CD4-positive, alpha-beta memory T cell (primary cell): ENCODE measurements at places on chromosomes 1 and 21.

- H3K4me3 ChIP-seq, result no peak overlapping the region
- no peaks in the 10 kb centered on the region for H3K36me3 ChIP-seq
- no peaks in the 10 kb centered on the region for H3K27me3 ChIP-seq
These were observed 50.2 kb downstream of the KCNJ6 start for GRCh38 chr21:37866027-37866426.

DNA sequence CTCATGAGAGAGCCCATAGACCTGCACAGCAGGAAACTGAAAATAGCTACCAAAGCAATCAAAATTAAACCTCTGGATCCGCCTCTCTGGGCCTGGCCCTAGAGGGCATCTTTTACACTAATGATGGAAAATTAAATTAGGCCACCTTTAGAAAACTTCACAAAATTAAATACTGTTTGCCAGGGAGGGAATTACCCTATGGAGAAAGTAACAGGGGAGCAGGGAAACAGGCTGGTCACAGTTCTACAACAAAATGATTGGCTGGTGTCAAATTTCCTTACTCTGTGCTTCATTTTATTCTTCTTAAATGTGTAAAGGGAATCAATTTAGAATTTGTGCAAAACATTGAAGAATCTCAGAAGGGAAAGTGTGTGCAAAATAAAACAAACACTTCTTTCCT is 62.4 kb downstream of the SPATA46 start:
- no peaks in the 10 kb centered on the region for H3K36me3 ChIP-seq
- no peak overlapping the region for H3K27ac ChIP-seq
- no peak overlapping the region for H3K4me3 ChIP-seq
- DNase-seq, result no peak
- H3K4me1 ChIP-seq, result no peaks in the 10 kb centered on the region

DNA sequence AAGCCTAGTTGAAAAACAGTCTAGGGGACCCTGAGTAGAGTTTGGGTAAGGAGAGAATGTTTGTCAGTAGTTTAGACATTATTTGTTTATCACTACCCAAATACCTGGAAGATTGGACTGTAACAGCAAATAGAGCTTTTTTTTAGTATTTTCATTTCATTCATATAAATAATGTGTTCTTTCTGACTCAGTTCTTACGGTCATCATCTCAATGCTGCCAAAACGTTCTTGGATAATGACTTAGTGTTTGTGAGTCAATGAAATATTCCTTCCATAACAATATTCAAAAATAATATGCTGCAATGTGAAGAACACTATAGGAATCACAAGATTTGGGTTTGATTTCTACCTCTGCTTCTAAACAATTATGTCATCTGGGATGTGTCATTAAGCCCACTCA is 400.0 kb upstream of the PKN2 start:
- H3K27me3 ChIP-seq, result no peaks in the 10 kb centered on the region
- no peak overlapping the region for H3K27ac ChIP-seq
- no peak for DNase-seq
- no peaks in the 10 kb centered on the region for H3K36me3 ChIP-seq

DNA sequence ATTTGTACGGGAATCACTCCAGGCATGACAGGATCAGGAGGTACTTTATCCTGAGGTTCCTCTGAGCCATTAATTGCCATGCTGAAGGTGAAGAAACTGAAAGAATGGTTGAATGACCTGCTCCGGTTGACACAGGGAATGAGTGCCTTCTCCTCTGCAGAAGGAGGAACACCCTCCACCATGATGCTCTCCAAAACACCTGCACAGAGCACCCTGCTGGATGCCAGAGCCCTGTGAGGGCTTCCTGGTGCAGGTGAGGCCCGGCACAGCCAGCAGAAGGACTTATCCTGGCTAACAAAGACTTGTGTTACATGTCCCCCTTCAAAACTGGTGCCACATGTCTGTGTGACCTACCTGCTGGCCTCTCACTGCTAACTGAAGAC is 14.3 kb upstream of the LBR start:
- no peaks in the 10 kb centered on the region for H3K36me3 ChIP-seq
- no peaks in the 10 kb centered on the region for H3K27me3 ChIP-seq
- H3K27ac ChIP-seq, result peak overlapping the region; percentile 31
- H3K4me3 ChIP-seq, result no peak overlapping the region

GRCh38 chr1:2375246-2375922 is 16.0 kb downstream of the MORN1 start:
- no peak for DNase-seq
- H3K4me1 ChIP-seq, result no peaks in the 10 kb centered on the region
- H3K4me3 ChIP-seq, result no peak overlapping the region
- no peaks in the 10 kb centered on the region for H3K36me3 ChIP-seq

DNA sequence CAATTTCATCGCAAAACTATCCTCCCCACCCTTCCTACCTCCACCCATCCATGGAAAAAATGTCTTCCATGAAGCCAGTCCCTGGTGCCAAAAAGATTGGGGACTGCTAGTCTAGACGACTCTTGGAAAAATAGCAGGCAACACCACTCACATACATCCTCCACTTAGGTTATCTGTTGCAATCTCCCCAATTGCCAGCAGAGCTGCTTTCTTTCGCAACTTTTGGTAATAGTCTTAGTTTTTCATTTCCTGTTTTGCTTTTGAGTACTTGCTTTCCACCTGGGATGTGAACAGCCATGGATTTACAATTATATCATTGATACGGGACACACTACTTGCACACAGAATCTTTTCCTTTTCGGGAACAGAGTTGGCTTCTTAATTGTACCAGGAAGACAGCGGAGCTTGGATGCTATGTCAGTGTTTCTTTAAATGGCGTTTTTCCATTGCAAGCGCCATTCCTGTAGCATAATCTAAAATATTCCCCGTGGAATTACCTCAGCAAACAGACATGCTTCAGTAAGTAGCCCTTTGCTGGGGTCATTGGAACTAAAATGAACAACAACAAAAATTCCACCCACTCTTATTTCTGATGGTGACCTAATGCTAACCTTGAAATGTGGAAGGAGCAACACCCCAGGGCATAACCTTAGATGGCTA is 183.3 kb upstream of the ADGRL2 start:
- DNase-seq, result no peak
- no peaks in the 10 kb centered on the region for H3K27me3 ChIP-seq
- no peaks in the 10 kb centered on the region for H3K4me1 ChIP-seq
- no peaks in the 10 kb centered on the region for H3K36me3 ChIP-seq
- no peak overlapping the region for H3K27ac ChIP-seq

DNA sequence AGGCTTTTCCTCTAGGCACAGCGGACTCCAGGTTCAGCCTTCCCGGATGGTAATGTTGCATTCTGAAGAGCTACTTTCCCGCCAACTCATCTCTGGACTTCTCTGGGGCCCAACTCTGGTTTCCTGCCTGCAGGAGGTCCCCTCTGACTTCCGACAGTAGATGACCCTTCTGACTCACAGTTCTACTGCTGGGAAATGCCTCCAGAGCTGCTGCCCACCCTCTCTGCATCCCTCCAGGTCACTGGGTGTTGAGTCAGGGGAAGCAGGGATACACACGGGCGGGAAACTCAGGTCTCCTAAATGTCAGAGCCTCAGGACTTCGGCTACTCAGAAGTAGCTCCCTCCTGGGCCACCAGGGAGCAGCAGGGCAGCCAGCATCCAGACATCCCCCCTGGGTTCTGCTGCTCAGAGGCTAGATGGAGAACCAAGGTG is 2.1 kb upstream of the KIF21B start:
- no peak overlapping the region for H3K4me3 ChIP-seq
- H3K36me3 ChIP-seq, result no peaks in the 10 kb centered on the region
- H3K27me3 ChIP-seq, result no peaks in the 10 kb centered on the region
- DNase-seq, result no peak
- H3K4me1 ChIP-seq, result peaks cover 49% of the 10 kb centered on the region

- H3K27ac ChIP-seq, result peak overlapping the region; percentile 75
- no peaks in the 10 kb centered on the region for H3K27me3 ChIP-seq
- peaks cover 5% of the 10 kb centered on the region for H3K36me3 ChIP-seq
These were observed 12.5 kb downstream of the RPS6KA1 start for GRCh38 chr1:26541816-26542711.

GRCh38 chr1:84995484-84996334 is 1.2 kb downstream of the MCOLN2 start:
- peak overlapping the region; percentile 50 for H3K27ac ChIP-seq
- peak overlapping the region; percentile 82 for H3K4me3 ChIP-seq
- H3K4me1 ChIP-seq, result peaks cover 67% of the 10 kb centered on the region

- peak overlapping the region; percentile 76 for H3K27ac ChIP-seq
- peaks cover 21% of the 10 kb centered on the region for H3K4me1 ChIP-seq
- H3K36me3 ChIP-seq, result peaks cover 11% of the 10 kb centered on the region
- H3K27me3 ChIP-seq, result no peaks in the 10 kb centered on the region
- H3K4me3 ChIP-seq, result peak overlapping the region; percentile 29
These were observed 478 bp downstream of the MAD2L2 start for GRCh38 chr1:11680270-11681070.

GRCh38 chr1:230948301-230948700 is 30.4 kb downstream of the TTC13 start:
- H3K4me3 ChIP-seq, result no peak overlapping the region
- H3K4me1 ChIP-seq, result no peaks in the 10 kb centered on the region
- DNase-seq, result no peak
- no peak overlapping the region for H3K27ac ChIP-seq
- peaks cover 6% of the 10 kb centered on the region for H3K36me3 ChIP-seq

DNA sequence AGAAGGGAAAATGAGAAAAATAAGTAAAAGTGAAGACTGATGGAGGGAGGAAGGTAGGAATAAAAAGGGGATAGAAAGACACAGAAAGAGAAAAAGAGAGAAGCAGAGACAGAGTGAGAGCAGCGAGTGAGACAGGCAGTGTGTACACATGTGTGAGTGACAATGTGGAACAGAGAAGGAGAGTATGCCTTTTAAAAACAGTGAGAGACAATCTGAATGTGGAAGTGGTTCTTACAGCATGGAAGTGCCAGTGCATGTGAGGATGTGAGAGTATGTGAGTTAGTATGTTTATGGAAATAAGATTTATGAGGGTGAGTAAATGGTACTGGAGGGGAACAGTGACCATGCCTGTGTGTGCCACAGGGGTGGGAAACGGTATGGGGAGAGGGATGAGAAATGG is 1.2 kb downstream of the NEGR1 start:
- no peak overlapping the region for H3K4me3 ChIP-seq
- no peaks in the 10 kb centered on the region for H3K36me3 ChIP-seq
- no peak for DNase-seq
- no peak overlapping the region for H3K27ac ChIP-seq

DNA sequence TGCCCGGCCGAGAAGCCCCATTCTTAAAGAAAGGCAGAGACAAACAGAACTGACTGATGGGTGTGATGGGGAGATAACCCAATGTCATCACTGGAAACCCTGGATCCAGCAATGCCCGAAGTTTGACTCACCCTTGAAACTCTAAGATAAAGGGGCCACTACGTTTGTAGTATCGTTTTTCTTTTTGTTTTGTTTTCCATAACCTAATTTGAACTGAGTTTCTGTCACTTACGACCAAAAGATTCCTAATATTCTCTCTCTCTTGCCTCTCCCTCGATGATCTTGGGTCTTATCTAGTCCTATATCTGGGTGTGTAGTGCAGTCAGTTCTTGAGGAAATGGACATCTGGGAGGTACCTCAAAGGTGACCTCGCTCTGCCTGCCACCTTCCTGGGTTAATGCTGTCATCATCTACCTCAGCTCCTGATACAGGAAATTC is 57.8 kb upstream of the ID3 start:
- H3K4me3 ChIP-seq, result no peak overlapping the region
- no peak for DNase-seq
- peaks cover 97% of the 10 kb centered on the region for H3K4me1 ChIP-seq
- no peak overlapping the region for H3K27ac ChIP-seq
- no peaks in the 10 kb centered on the region for H3K27me3 ChIP-seq
- H3K36me3 ChIP-seq, result no peaks in the 10 kb centered on the region

DNA sequence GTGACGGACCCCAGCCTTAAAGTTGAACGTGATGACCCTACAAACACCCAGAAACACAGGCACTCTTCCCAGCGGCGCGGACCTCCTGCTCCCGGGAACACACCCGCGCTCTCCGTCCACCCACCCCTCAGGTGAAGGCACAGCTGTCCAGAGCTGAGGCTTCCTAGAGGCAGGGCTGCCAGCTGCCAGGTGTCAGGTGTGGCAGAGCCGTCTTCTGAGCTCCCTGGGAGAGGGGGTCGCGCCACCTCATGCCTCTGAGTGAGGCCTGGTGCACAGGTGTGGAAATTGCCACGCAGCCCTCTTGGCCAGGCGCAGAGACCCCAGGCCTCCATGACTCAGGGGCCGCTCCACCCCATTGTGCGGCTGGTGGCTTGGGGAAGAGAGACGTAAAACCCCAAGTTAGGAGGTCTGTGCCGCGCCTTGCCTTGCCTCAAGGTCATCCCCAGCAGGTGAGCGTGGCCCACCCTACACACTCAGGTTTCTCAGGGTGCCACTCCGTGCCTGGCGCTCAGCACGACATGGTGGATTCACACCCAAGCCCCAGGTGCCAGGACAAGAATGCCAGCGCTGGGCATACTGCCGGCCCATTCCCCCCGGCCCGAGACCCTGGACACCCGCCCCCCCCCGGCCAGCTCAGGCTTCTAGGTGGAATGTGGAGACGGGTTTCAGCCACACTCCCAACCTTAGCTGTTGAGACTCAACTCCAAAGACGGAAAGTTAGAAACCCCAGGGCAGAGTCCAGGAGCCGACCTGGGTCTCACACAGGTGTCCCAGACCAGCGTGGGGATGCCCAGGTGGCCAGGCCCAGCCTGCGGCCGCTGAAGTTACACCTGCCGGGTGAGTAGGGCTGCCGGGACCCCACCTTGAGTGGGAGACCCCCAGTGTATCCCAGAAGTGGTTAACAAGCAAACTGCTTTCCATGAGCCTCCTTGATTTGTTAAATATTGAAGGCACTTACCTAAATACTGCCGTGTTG is 8.4 kb downstream of the FAAP20 start:
- no peaks in the 10 kb centered on the region for H3K27me3 ChIP-seq
- DNase-seq, result no peak
- H3K27ac ChIP-seq, result no peak overlapping the region
- no peak overlapping the region for H3K4me3 ChIP-seq
- peaks cover 17% of the 10 kb centered on the region for H3K4me1 ChIP-seq

DNA sequence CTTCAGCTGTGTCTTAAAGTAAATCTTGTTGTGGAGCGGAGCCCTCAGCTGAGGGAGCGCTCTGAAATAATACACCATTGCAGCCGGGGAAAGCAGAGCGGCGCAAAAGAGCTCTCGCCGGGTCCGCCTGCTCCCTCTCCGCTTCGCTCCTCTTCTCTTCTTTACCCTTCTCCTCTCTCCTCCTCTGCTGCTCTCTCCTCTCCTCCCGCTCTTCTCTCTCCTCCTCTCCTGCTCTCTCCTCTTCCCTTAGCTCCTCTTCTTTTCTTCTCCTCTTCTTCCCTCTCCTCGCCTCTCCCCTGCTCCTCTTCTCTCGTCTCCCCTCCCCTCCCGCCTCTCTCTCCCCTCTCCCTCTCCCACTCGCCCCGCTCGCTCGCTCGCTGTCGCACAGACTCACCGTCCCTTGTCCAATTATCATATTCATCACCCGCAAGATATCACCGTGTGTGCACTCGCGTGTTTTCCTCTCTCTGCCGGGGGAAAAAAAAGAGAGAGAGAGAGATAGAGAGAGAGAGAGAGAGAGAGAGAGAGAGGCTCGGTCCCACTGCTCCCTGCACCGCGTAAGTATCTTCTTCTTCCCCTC is at the start of gene PROX1:
Gene PROX1 (plus strand): TSS at position 47 of the 580 bp plus-strand sequence. CDS start 8,563 bp downstream, outside the sequence.
- H3K27me3 ChIP-seq, result peaks cover 63% of the 10 kb centered on the region
- peaks cover 36% of the 10 kb centered on the region for H3K4me1 ChIP-seq
- H3K27ac ChIP-seq, result no peak within 1 kb of the TSS
- H3K36me3 ChIP-seq, result no peaks in the 10 kb centered on the region

GRCh38 chr1:36534711-36535412 is 52.1 kb upstream of the CSF3R start:
- no peaks in the 10 kb centered on the region for H3K36me3 ChIP-seq
- DNase-seq, result no peak
- no peak overlapping the region for H3K27ac ChIP-seq
- H3K27me3 ChIP-seq, result no peaks in the 10 kb centered on the region
- no peak overlapping the region for H3K4me3 ChIP-seq

GRCh38 chr1:235012436-235013210 is 116.0 kb downstream of the TOMM20 start:
- H3K4me3 ChIP-seq, result no peak overlapping the region
- DNase-seq, result no peak
- H3K36me3 ChIP-seq, result no peaks in the 10 kb centered on the region
- no peaks in the 10 kb centered on the region for H3K27me3 ChIP-seq
